ENCODE measurements at places on chromosomes 1 and 21.

DNA sequence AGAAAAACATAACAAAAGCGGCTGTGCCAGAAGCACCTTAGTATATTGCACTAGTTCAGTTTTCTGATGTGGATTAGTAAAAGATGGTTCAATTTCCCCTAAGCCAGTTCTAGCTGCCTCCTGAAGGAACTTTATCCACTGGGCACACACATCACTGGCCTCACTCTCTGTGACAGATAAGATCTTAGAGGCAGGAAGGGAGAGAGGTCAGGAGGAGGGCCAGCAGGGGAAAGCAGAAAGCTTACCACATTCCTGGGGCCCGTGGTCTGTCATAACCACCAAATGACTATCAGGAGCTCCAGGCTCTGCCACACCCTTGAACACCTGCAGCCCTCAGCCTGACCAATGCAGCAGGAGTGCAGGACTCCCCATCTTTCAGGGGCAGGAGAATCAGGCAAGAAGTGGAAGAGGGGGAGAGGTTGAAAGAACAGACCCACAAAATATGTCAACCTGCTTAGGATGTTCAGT lies 37.8 kb downstream of the LRRC71 start:
- DNase-seq: no peak

DNA sequence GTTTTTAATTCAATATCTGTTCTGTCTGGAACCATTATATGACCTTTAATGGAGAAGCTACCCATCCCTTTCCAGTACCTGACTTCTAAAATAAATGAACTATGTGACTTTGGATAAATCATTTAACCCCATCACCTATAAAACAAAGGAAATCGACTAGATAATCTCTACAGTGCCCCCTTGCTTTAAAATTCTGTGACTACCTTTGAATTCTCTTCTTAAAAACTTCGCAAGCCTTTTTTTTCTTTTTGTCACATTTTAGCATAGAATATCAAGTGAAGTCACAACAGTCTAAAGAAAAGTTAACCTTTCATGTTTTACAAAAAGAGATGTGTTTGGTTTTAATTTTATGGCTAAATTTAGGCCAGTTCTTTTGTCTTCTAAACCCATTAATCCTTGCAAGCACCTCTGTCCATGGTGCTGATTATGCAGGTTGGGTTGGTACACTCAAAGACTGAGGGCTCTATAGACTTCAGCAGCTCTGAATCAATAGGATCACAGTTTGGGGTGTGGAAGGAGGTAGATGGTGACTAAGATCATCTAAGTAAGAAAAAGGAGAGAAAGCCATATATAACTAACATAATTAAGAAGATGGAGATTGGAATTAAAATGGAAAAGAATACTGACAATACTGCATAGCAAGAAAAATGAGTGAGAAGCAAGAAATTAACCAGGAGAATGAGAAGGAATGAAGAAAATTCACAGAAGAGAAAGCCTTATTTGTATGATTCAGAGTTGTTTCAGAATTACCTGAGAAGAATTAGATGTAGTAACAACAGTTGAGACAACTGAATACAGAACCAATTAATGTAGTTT lies 59.2 kb downstream of the TBX15 start:
- DNase-seq: no peak

DNA sequence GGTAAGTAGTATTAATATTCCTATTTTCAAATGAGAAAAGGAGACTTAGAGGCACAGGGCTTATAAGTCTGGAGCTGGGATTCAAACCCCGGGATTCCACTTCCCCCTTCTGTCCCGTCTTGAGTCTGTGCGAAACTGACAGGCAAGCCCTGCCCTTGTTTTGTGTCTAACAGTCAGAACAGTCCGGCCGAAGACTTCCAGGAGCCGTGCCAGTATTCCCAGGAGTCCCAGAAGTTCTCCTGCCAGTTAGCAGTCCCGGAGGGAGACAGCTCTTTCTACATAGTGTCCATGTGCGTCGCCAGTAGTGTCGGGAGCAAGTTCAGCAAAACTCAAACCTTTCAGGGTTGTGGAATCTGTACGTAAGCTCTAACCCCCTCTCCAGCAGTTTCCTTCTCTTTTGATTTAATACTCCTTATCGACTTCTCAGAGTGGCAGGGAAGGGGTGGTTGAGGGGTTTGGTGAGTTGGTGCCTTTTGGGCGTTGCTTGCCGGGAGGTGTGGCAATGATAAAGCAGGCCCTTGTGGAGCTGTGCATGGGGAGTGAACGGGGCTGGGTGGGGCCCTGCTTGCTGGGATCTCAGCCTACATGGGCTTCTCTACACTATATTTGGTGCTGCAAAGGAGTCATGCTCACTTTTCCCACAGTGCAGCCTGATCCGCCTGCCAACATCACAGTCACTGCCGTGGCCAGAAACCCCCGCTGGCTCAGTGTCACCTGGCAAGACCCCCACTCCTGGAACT lies 29.4 kb downstream of the IL6R start:
- DNase-seq: peak; percentile 88

- DNase-seq: no peak
Observed at GRCh38 chr1:150557813-150558212, 8.6 kb downstream of the ADAMTSL4 start.

DNA sequence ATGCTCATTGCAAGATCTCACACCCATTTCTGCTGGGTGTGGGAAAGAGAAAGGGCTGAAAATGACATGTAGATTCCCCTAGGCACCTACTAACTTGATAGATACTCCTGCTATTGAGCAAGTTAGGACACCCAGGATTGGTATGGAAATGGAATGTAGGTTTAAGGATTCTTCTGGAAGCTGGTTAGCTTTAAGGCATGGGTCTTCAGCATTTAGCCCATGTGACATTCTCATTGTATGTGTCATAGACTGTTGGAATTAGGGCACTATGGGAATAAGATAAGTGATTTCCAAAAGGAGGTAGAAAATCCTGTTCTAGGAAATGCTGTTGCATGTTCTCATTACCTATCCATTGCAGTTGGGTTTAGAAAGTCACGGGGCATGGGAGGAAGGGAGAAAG lies 76.2 kb downstream of the DISC1 start:
- no peak for DNase-seq

- DNase-seq: no peak
Observed at GRCh38 chr1:153869486-153869885, 53.3 kb downstream of the GATAD2B start.

DNA sequence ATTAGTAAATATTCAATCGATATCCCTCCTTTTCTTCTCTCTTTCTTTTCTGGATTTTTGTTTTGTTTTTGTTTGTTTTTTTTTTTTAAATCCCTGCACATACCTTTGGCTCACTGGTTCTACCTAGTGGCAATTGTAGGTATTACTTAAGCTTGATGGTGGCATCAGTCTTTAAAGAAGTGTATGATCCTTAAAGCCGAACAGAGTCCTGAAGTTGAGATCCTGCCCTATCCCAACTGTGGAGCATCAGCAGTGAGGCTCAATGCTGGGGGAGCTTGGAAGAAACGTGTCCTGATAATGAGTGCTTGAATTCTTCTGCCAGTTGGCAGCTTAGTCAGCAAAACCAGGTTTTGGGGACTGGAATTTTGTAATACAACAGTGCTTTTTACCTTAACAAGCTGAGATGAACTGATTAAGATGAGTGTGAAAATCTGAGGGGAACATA lies 60.8 kb downstream of the FASLG start:
- DNase-seq: no peak

GRCh38 chr21:34276711-34277425 lies 86.9 kb upstream of the KCNE2 start:
- DNase-seq: no peak

DNA sequence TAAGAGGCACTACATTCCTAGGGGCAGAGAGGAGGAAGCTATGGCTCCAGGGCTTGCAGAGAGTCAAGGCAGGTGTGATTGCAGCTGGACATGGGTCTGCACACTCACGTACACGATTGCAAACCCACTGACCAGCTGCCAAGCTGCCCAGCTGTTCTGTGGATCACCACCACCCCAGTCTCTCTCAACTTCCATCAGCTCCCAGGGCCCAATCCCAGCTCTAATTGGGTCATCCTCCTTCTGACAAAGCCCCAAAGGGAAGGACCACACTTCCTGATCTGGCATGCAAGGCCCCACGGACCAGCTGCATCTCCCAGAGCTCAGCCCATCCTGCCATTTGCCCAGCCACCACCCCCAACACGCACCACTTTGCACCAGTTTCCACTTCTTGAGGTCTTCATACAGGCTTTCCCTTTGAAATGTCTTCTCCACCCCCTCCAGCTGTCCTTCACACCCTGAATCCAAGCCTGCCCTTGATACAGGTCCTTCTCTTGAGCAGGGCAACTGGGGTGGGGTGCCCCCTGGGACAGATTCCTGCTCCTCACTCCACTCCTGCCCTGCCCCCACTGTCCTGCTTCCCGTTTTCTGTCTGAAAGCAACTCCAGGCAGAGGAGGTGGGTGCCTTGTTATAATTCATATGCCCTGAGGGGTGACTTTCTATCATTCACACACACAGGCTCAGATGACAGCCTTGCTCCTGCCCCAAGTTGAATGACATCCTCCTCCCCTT lies 179.4 kb upstream of the EDN2 start:
- DNase-seq: no peak

DNA sequence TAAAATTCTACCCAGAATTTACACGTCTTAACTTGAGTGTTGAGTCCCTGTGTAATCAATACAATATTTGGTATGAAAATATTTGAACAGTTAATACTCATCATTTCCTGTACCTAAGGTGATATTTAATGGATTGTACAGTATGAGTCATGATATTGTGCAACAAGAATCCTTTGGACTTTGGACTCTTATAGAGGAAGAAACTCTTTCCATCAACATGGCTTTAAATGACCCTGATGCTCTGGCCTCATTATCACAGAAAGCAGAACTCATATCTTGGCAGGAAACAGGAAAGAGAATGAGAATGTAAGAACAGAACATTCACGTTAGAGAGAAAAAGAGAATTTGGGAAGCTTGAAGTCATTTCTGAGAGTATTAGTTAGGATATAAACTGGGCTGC lies 168.8 kb upstream of the B3GALT2 start:
- DNase-seq: no peak

DNA sequence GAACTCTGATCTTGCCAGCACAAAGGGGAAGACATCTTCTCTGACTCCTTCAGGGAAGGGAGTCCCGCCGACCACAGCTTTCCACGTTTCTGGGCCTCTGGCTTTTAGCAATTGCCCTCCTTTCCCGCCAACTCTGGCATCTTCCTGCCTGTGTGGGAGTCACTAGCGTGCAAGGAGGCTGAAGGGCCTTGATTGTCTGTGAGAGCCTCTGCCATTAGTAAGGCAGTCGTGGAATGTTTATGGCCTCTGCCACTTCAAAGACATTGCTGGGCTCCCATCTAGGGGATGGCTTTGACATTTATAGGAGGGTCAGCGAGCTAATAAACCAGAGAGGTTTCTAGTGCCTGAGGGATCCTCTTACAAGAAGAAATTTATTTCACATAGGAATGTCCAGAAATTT lies 14.3 kb upstream of the PROK1 start:
- DNase-seq: no peak

GRCh38 chr1:242412921-242413320 lies 111.6 kb downstream of the PLD5 start:
- DNase-seq: no peak

GRCh38 chr1:157279802-157280140 lies 141.6 kb upstream of the ETV3 start:
- no peak for DNase-seq

GRCh38 chr1:228316589-228317387 lies 89.8 kb downstream of the TRIM11 start:
- peak; percentile 31 for DNase-seq

GRCh38 chr1:15197591-15198447 lies 44.3 kb downstream of the TMEM51 start:
- DNase-seq: no peak

DNA sequence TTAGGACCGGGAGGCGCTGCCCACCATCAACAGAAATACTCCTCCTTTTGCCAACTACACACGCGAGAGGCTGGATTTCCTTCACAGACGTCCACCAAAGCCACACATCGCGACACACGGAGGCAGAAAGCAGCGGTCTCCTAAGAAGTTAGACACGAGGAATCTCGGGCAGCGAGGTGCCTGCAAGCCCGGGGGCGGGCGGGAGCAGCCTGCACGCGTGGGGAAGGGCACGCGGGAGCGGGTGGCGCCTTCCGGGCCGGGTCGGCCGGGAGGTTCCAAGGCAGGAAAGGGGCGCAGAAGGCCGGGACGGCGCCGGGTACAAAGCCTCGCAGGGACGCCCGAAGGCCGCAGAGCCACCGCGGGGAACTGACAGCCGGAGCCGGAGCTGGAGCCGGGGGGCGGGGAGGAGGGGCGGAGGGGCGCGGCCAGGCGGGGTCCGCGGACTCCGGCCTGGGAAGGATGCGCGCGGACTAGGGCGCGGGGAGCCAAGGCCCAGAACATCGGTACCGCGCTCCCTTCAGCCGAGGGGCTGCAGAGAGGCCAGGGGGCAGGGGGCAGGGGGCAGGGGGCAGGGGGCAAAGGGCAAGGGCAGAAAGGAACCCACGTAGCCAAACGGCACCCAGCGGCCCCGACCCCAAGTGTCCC lies 722 bp downstream of the NPHP4 start:
- DNase-seq: peak; percentile 68

DNA sequence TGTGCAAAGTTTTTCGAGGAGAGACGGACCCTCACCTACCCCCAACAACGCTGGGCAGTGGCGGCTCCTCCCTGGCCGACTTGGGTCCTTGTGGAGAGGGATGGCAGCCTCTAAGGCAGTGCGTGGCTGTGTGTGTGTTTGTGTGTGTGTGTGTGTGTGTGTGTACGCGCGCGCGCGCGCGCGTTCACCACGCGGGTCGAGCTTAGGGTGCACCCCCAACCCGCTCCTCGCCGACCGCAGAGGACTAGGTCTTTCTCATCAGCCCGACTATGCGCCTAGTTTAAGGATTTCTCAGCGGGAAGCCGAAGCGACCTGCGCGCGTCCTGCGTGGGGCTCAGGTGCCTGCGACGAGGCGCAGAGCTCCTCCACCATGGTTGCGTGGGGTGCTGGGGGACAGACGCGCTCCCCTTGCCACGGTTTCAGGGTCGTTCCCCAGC lies 940 bp downstream of the SOX13 start:
- peak; percentile 59 for DNase-seq

DNA sequence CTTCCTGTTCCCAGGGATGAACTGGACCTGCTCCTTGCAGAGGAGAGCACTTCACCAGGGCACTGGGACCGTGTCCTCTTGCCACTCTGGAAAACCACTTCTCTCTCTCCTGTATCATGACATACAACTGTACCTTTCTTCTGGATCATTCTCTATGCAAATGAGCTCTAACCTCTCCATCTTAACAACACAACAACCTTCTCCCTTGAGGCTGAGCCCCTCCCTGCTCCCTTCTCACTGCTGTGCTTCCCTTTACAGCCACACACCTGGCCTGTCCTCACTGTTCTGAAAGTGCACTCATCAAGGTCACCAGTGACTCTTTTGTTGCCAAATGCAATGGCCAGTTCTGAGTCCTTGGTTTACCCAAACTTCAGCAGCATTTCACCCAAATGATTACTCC lies 54.5 kb upstream of the MRPS6 start:
- DNase-seq: no peak
